ENCODE measurements at places on chromosomes 1 and 21. TPM values are rescaled to one million over a fixed set of nuclear protein-coding genes. Genes with fewer than 3 reads are reported as not detected.

COL16A1 gene
- not detected for polyA plus RNA-seq

IL24 gene
- 0.19 TPM for polyA plus RNA-seq

TFF2 gene
- not detected for polyA plus RNA-seq

F13B gene
- polyA plus RNA-seq, result not detected

GJA8 gene
- polyA plus RNA-seq, result not detected

PPIAL4G gene
- not detected for polyA plus RNA-seq

NID1 gene
- polyA plus RNA-seq, result not detected

SPRR4 gene
- not detected for polyA plus RNA-seq

UBE2U gene
- polyA plus RNA-seq, result not detected

PEF1 gene
- 78.2 TPM for polyA plus RNA-seq

HAO2 gene
- not detected for polyA plus RNA-seq

GTF2B gene
- 59.0 TPM for polyA plus RNA-seq

PADI2 gene
- polyA plus RNA-seq, result not detected

APOBEC4 gene
- not detected for polyA plus RNA-seq

CD84 gene
- 1.8 TPM for polyA plus RNA-seq

CCDC27 gene
- polyA plus RNA-seq, result not detected

Data from K562 (cell line).